GM10248 (cell line): ENCODE measurements at places on chromosomes 3 and 15.

DNA sequence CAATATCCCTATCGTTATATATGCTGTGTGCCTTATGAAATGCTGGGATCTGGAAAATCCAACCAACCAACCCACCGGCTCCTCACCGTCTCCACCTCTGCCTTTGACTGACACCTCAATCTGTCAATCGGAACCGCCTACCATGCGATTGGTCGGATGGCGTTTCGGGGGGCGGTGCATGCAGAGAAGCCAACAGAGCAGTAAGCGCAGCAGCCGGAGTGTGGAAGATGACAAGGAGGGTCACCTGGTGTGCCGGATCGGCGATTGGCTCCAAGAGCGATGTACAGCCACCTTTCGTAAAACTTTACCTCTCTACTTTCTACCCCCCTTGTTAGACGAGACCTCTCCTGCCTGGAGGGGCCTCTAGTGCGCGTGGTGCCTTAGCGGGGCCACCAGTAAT, 6.3 kb downstream of the CLK3 start:
- DNase-seq, result no peak

GRCh38 chr3:191051037-191051436, 148.0 kb upstream of the OSTN start:
- peak; percentile 20 for DNase-seq

GRCh38 chr3:108914774-108915641, 38.7 kb downstream of the GUCA1C start:
- DNase-seq, result peak; percentile 61

DNA sequence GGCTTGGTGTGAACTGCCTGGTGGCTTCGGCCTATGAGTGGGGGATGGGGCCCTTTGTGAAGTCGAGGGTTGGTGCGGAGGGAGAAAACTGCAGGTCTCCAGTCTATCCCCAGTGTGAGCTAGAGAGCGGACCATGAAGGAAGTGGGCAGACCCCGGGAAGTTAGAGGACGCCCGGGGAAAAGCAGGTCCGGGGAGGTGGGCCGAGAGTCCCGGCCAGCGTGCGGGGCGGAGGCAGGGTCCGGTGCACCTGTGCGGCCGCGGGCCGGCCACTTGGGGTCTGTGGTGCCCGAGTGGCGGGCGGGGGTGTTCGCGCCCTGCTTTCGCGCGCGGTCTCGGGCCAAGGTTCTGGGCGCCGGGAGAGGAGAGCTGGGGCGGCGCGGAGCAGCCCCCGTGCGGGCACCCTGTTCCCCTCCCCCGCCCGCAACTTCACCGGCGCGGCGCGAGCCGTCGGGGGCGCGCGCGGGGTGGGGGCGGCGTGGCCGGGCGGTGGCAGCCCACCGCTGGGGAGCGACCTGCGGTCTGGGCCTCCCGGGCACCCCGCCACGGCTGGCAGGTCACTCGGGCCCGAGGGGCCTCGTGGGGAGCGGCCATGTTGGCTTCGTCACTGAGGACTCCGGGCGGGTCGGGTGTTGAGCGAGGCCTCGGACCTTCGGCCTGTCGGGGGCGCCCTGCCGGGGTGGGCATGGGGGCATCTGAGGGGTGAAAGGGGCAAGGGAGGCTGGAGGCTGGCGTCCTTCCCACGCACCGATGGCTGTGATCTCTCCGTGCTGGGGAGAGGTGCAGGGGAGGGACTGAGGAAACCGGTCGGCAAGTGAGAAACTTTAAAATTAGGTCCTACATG, 4.8 kb downstream of the UBE2E1 start:
- peak; percentile 66 for DNase-seq

DNA sequence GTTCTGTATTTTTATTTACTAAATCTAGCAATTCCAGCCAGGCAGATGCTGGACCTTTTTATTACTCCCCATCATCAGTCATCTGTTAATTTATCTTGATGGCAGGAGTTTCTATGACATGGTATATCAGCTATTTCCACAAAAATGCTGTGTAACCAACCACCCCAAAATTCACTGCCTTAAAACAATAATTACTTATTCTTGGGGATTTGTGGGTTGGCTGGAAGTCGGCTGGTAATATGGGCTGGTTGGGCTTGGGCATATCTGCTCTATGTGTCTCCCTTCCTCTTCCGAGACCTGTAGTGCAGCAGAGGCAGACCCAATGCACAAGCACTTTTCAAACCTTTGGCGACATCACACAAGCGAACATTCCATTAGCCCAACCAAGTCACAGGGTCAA, 92.1 kb upstream of the UBE2E1 start:
- no peak for DNase-seq

GRCh38 chr3:73007992-73008712, 11.5 kb downstream of the PPP4R2 start:
- DNase-seq, result no peak

DNA sequence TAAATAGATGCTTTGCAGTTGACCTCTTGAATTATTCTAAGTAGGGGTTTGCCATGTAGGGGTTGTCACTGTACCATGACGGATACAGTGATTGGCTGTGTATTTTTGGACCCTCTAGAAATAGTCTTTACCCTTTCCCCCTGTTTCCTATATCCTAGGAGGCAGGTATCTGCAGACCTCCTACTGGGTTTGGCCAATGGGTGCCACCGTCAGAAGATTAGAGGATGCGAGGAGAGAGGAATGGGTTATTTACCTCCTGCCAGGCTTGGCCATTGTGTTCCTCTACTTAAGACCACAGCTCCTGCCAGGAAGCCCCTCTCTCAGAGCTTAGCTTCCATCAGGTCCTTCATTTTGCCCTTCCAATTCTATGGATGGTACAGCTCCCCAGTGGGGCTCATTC, 40.2 kb upstream of the CLRN1 start:
- no peak for DNase-seq

DNA sequence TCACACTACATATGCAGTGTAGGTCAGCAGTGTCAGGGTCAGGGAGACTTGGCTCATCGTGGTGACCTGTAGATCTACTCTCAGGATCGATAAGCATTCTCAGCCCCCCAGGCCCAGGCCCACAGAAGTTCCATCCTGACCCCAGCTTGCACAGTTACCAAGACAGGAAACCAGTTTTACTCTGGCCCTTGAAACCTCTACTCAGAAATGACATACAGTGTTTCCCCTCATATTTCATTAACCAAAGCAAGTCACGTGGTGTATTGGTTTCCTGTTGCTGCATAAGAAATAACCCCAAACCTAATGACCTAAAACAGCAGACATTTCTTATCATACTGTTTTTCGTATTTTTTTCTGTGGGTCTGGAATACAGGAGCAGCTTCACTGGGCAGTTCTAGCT, 242.2 kb downstream of the SLCO3A1 start:
- DNase-seq, result peak; percentile 31

DNA sequence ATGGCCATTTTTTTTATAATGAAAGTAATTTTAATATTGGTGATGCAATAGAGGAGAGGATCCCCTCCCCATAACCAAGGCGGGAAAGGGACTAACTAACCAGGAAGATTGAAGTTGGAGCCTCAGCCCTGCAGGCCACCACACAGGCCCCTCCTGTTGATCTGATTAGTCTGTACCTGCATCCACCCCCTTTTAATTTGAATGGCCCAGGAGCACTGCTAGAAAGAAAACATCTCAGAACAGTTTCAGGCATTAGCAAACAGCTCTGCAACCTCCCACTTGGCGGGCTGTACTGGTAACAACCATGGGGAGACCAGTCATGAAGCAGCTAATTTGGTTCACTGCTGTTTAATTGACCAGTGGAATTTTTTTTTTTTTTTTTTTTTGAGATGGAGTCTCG, 10.3 kb downstream of the CAV3 start:
- DNase-seq, result no peak

DNA sequence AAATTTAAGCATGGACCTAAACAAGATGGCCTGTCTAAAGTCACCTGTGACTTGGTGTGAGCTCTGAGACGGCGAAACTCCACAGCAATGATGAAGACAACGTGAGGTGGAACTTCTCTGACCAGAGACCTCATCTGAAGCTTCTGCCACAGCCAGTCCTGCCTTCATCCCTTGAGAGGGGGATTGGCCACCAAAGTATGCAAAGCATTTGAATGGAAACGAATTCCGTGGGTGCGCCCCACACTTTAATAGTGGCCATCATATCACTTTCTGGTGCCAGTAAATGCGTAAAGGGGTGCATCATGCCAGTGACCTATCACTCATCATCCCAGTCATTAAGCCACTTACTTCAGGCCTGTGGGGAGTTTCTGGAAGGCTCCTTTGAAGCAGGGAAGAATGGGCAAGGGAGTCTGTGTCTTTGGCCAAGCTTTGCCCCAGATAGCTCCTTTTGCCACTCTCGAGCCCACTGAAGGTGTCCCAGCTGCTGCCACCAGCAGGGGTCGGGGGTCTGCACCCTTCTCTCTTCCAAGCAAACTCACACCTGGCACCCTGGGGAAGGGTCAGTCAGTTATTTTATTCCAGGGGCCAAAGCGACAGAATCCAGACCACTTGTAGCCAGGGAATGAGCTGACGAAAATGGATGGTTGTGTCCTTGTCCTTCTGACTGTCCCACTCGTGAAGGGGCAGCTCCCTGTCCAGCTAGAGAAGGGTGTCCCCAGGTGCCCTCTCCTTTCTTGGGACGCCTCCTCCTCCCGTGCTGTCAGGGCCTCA, 17.7 kb downstream of the MUC20 start:
- DNase-seq, result no peak

DNA sequence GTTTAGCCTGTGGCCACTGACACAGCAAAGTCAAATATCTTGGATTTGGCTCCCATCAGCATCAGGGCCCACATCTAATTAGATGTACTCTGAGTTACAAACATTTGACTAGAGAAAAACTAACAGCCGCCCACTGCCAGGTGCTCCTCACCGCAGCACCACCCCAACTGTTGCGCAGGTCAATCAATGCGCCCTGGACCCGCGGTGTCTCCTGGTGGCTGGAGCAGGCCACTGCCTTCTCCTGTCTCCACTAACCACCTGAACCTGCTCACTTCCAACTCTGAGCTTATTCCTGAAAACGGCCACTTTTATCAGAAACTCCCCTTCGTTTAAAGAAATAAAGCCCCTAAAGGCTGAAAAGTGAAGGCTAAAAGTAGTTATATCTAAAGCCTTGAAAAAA, 4.3 kb downstream of the RIOX2 start:
- no peak for DNase-seq

- DNase-seq, result no peak
These were observed 15.3 kb upstream of the MCCC1 start for GRCh38 chr3:183114384-183115178.

GRCh38 chr3:113255854-113256615, 44.7 kb downstream of the BOC start:
- no peak for DNase-seq
